ENCODE measurements at places on chromosomes 12 and 14.

DNA sequence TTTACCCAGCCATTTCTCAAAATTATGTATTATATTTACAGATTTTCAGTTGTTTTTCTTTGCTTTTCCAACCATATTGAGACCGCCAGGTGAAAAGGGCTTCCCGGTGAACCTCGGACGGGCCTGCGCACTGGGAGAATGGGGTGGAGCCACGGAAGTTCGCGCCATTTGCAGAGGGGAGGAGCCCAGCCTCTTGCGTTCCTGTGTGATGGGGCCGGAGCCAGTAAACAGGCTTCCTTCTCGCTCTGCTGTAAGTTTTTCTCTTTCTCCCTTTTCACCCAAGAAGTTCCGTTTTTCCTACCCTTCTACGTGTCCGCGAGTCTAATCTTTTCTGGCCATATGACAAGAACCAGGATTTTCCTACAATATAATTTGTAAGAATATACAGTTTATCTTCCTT lies 1108.8 kb upstream of the SEL1L start:
- DNase-seq = no peak

DNA sequence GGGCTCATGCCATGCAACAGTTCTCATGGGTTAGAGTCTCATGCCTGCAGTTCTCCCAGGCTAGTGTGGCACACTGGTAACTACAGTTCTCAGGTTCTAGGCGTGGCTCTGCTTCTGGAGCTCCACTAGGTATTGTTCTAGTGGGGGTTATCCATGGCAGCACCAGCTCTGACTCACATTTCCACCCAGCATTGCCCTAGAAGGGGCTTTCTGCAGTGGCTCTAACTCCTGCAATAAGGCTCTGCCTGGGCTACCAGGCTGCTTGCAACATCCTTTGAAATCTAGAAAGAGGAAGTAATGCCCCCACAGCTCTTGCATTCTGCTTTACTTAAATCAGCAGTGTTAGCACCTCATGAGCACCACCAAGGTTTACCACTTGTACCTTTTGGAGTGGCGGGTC lies 220.3 kb upstream of the ARID2 start:
- DNase-seq = no peak

- no peak for DNase-seq
Measured at GRCh38 chr12:2960996-2961616, 1.9 kb downstream of the TEAD4 start.

- DNase-seq = no peak
Measured at GRCh38 chr14:105660816-105661531, 134.6 kb downstream of the TMEM121 start.

DNA sequence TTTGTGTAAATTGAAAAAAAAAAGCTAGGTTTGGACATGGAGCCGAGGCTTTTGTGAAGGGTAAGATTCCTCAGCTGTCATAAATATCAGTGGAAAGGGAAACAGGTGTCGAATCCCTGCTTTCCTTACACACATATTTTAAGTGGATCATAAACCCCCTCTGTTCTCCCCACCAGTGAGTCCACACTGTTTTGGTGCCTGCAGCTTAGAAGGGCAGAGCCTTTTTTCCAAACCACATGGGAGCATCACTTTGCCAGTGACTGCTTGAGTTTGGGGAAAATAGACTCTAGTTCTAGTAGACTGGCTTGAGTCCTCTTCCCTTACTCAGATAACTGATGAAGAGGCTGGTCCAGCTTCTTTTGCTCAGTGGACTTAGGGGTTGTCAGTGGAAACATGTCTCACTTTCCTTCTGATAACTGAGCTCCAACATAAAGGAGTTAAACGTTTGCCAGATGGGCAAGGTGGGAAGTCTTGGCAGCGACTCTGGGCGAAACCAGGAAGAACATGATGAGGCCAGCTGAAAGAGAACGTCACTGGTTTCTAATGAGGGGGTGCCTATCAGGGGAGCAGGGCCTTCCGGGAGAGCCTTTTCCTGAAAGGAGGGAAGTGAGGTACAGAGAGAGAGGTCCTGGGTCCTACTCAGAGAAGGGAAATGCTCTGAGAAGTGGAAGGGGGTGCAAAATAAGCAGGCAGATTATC lies 168.1 kb upstream of the PARP11 start:
- no peak for DNase-seq

DNA sequence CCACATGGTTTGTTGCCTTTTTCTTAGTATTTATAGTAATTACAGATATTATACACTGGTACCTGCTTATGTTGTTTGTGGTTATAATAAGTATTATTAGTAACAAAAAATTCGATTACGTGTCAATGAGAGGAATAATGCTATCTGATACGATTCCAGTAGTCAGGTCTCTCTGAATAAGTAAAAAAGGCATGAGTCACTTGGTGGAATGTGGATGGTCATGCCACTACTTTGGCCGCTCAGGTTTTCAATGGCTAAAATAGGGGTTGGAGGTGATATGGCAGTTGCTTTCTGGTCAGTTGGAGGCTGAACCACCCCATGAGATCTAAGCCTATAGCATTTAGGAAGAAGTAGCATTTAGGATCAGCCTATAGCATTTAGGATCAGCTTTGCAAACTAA lies 255.9 kb downstream of the NPAS3 start:
- DNase-seq = no peak

- DNase-seq = no peak
Measured at GRCh38 chr12:123655420-123655819, 15.5 kb upstream of the TCTN2 start.

GRCh38 chr14:59944909-59945308 lies 25.0 kb downstream of the LRRC9 start:
- no peak for DNase-seq

DNA sequence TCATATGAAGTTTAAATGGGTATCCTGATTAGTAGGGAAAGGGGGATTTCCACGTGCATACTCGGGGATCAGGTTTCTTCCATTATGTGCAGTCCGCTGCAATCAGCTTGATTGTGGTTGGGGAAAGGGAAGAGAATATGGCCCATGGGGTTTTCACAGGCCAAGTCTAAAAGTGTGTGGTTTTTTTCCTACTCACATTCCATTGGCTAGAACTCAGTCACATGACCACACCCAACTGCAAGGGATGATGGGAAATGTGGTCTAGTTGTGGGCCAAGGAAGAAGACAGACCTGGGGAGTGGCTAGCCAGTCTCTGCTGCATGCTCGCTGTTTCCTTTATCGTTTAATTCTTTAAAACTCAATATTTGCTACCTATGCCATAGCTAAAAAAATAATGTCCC lies 105.1 kb downstream of the PRIMA1 start:
- no peak for DNase-seq

DNA sequence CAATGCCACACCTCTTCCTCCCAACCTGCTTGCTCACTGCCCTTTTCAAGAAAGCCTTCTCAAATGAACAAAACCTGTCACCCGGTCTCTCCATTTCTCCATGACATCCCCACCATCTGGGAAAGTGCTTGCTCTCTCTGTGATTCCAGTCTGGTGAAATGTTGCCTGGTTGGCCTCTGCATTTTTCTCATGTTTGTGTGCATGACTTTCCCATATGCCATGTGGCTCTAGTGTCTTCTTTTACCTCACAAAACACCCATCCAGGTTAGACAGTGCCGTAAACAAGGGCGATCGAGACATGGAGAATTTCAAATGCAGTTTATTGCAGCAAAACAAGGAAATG lies 5.8 kb downstream of the KRT1 start:
- no peak for DNase-seq

DNA sequence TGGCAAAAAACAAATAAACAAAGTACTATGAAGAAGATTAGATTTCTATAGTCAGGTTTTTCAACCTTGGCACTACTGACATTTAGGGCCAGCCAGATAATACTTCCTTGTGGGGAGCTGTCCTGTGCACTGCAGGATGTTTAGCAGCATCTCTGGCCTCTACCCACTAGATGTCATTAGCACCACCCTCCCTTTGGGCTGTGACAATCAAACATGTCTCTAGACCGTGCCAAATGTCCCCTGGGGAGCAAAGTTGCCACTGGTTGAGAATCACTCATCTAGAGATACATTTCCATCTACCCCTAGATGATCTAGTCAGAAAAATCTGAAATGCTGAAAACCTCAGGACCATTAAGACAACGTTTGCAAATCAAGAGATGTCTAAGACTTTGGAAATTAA lies 29.9 kb downstream of the SRRM4 start:
- no peak for DNase-seq

GRCh38 chr12:48618541-48618940 lies 48.7 kb upstream of the LALBA start:
- DNase-seq = peak; percentile 74

DNA sequence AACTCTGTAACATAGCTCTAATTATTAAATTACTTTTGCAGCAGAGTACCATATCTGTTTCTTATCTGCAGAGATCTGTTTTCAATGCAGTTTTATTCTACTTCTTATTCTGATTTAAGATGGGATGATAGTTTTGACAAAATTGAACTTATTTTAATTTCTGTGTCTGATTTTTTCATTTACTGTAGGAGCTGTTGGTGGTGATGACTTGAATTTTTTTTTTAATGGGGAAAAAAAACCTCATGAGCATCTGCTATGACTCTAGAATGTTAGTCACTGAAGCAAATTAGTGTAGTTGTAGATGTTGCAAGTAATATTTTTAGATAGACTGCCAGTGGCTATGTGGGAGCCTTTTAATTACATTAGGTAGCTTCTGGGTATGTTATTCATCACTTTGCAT lies 23.4 kb downstream of the DNM1L start:
- DNase-seq = no peak

DNA sequence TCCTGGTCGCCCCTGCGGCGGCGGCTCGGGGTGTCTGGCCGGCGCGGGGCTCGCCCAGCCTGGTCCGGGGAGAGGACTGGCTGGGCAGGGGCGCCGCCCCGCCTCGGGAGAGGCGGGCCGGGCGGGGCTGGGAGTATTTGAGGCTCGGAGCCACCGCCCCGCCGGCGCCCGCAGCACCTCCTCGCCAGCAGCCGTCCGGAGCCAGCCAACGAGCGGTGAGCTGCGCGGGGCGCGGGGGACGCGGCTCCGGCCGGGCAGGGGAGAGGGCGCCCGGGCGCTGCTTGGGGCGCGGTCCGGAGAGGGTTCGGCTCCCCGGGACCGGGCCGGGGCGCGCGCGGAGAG lies at the start of gene LGALS3:
Gene LGALS3, plus strand, starts transcription at position 167 of the 342 bp plus-strand sequence. CDS start 8,122 bp downstream, outside the sequence.
- DNase-seq = no peak

- no peak for DNase-seq
Measured at GRCh38 chr14:96052541-96053247, 13.5 kb downstream of the C14orf132 start.

GRCh38 chr12:5083955-5084849 lies 40.5 kb downstream of the KCNA5 start:
- peak; percentile 38 for DNase-seq

DNA sequence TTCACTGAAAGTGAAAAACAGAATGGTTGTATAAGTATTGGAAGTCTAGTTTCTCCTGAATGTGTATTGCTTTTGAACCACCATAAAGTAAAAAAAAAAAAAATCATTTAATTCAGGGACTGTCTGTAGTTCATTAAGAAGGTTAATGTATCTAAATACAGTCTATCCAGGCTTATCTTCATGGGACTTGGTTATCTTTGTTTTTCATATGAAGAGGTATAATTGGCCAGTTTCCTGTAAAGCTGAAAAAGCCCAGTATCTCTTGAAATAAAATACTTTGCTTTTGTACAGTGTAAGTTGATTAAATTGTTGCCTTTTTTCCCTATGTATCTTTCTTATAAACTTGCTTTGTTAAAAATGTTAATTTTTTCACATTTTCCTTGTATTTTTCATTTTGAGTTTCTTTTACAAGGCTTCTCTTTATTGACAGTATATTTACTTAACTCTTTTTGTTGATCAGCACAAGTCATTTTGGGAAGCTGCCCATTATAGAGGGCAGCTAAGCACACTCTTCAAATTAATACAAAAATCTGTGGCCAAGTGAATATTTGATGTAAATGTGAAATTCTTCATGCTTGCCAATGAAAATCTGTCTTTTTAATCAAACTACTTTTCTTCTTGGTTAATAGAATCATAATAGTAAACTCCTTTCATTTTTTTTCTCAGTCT lies 156.0 kb downstream of the TMTC3 start:
- DNase-seq = no peak

- DNase-seq = no peak
Measured at GRCh38 chr12:7221486-7221885, 32.0 kb downstream of the PEX5 start.

DNA sequence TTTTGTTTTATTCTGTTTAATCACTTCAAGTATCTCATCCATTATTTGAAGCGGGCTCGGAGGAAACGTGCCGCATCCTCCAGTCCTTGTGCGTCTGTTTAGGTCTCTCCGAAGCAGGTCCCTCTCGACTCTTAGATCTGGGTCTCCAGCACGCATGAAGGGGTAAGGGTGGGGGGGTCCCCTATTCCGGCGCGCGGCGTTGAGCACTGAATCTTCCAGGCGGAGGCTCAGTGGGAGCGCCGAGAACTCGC lies 311 bp upstream of the LGR5 start:
- no peak for DNase-seq

DNA sequence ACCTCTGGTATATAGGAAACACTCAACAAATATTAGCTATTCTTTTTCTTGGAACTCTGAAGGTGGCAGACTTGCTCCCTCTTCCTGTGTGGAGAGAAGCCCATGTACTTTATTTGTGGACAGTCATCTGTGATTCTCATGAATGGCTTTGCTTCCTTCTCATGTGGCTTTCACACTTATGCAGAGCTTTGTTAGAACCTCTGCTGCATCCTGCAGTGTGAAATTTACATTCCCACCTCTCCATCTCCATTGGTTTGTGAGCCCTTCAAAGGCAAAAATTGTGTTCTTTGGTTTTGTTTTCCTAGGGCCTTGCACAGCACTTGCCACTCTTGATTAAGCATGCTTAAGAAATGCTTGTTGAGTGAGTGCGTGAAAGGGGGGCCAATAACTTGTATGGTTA lies 51.9 kb downstream of the BICD1 start:
- DNase-seq = no peak

DNA sequence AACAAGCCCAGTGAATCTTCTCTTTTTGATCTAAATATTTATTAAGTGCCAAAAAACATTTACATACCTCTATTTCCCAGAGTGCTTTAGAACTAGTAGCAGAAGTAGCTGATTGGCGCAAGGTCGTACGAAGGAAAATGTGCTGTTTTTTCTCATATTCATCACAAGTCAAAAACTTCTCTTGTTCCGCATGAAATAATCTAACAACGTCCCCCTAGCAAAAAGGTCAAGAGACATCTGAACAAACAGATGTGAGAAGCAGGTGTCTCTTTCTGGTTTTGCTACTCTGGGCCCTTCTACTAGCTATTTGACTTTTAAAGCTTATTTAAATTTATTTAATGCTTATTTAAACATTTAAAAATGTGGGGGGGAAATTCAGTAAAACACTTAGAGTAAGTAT lies 117.8 kb downstream of the ITPR2 start:
- DNase-seq = no peak
